ENCODE measurements at places on chromosomes 4 and X. TPM values are rescaled to one million over a fixed set of nuclear protein-coding genes. Genes with fewer than 3 reads are reported as not detected.

FAM47A gene
- not detected for total RNA-seq

SLC6A14 gene
- total RNA-seq, result not detected

PTCHD1 gene
- total RNA-seq, result 0.03 TPM

IL21 gene
- total RNA-seq, result not detected

- DNase-seq, result no peak
Measured at GRCh38 chrX:154815274-154815818, 10.1 kb upstream of the MPP1 start.

DNA sequence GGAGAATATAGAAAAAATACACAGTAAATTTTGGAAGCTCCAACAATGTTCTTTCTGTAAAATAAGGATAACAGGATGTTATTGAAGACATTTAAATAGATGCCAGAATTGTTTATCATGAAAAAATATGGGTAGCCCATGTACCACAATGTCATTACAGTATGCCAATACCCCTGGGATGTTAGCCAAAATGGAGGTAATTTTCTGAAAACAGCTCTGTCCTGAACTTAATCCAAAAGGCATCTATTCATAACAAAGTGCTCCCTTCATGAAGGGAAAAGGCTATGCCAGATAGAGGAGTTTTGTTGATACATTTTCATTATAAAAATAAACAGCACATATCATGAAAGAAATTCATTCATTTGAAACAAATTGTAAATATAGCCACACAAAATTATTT, 1902.6 kb upstream of the AGA start:
- no peak for DNase-seq

DNA sequence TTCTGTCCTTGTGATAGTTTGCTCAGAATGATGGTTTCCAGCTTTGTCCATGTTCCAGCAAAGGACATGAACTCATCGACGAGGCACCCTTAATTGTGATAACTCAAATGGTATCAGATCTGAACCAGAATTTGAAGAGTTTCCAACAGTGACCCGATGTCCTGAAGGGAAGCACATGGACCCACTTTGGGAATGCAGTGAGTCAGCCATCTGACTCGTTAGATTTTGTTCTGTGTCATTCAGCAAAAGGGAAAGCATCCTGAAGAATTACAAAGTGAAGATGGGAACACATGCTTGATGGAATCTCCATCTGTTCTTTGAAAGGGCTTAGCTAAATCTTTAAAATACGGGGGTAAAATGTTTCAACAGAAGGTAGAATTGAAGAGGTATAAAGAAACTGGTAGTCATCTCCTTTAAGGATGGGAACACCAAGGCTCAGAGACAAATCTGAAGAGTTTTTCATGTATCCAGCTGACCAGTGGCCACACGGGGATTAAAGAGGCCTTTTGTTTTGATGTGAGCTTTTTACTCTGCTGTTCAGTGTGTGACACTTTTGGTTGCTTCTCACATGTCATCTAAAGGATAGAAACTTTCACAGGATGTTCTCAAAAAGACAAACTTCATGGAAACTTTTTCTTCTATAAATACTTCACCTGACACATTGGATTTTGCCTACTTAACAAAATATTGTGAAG, 393.8 kb downstream of the INPP4B start:
- DNase-seq, result no peak

GRCh38 chr4:67575232-67576058, 16.9 kb downstream of the STAP1 start:
- no peak for DNase-seq

GRCh38 chr4:93791570-93792195, 36.9 kb upstream of the ATOH1 start:
- DNase-seq, result peak; percentile 35

DNA sequence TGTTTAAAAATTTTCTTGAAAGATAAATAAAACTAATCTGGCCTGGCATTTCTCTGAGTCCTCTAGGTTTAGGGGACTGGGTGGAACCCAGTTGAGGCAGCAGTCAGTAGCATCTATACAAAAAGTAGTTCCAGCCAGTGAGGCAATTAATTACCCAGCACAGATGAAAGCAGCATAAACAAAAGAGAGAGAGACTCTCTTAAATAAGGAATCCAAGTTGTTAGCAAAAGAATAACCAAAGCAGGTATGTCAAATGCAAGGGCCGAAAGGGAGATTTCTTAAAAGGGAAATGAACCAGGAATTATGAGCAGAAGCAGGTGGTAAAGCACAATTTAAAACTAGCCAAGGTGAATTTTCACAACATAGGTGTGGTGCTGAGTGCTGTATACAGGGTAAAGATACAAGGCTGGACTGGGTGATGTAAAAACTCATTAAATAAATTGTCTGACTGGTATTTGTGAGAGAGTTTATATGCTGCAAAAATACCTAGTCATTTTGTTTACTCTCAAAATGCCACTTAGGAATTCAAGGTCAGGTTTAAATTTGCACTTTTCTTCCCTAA, 94.6 kb upstream of the GALNT7 start:
- DNase-seq, result no peak

DNA sequence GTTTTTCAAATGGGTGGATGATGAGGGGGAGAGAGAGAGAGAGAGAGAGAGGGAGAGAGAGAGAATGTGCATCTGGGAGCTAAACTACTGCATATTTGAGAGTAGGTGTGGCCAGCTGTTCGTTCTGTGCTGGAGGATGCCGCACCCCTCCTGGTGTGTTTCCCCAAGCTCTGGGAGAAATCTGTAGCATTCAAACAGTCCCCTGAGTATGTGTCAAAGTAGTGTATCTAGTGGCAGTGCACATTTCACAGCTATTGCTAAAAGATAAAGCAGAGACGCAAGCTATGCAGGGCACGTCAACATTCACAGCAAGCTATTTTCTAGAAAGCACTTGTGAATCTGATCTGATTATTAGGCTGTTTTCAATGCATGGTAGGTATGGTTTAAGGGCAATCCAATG, 83.5 kb upstream of the LIMCH1 start:
- DNase-seq, result no peak

DNA sequence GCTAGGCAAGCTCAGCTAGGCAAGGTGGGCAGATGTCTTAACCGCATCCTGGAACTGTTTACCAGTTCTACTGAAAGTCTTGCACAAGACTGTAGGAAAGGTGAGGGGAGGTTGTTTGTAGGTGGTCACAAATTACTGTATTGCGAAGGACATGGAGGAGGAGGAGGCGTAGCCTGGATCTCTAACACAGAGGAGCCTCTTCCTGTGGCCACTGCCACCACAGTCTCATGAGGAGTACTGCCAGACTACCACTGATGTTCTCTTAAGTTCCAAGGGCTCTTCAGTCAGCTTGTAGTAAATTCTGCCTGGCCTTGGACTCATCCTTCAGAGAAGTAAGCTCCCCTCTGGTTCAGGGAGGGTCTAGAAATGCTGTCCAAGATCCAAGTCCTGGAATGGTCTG, 258.6 kb downstream of the FAT4 start:
- DNase-seq, result no peak

DNA sequence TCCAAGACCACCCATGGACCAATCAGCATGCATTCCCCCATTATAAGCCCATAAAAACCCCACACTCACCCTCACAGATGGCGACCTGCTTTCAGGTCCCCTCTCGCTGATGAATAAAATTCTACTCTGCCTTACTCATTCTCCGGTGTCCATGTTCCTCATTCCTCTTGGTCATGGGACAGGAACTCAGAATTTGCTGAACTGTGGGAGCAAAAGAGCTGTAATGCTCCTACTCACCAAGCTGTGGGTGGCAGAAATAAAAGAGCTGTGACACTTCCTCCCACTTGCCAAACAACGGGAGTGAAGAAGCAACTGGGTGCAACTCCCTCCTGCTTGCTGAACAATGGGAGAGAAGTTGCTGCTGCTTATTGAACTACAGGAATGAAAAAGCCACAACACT, 168.5 kb upstream of the PCDH18 start:
- no peak for DNase-seq
